ENCODE measurements at places on chromosomes 6 and 20.

GRCh38 chr20:17896193-17896723 lies 72.3 kb downstream of the SNX5 start:
- DNase-seq = no peak

GRCh38 chr6:57162516-57162915 lies 9.6 kb upstream of the BAG2 start:
- no peak for DNase-seq

DNA sequence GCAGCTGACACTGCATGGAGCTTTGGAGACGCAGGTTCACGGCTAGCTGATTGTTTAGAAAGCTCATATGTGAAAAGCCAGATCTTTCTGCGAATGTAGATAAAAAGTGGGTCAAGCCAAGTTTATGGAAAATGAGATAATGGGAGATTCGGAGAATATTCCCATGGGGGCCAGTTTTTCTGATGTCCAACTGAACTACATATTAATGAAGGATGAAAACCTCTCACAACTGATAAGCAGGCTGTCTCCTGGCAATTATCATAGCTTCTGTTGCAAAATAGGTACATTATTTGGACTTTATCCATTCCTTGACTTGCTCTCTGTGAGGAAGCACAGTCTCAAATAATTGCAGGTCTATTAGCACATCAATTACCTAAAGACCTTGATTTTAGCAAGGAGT lies 21.1 kb downstream of the HDGFL1 start:
- DNase-seq = no peak

- DNase-seq = peak; percentile 35
These were observed 2.7 kb upstream of the COL12A1 start for GRCh38 chr6:75208298-75209183.

GRCh38 chr6:49579649-49580048 lies 29.2 kb downstream of the C6orf141 start:
- no peak for DNase-seq

GRCh38 chr20:23114448-23115082 lies 28.4 kb upstream of the CD93 start:
- no peak for DNase-seq

- DNase-seq = no peak
These were observed 45.9 kb upstream of the MC3R start for GRCh38 chr20:56202493-56203077.

DNA sequence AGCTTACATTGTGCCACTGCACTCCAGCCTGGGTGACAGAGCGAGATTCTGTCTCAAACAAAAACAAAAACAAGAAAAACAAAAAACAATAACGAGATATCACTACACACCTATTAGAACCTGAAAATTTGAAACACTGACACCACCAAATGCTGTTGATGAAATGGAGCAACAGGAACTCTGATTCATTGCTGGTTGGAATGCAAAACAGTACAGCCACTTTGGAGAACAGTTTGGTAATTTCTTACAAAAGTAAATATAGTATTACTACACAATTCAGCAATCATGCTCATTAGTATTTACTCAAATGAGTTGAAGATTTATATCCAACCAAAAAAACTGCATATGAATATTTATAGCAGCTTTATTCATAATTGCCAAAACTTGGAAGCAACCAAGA lies 135.8 kb upstream of the AKIRIN2 start:
- no peak for DNase-seq

- DNase-seq = no peak
These were observed 52.5 kb downstream of the ATG5 start for GRCh38 chr6:106273087-106273486.

DNA sequence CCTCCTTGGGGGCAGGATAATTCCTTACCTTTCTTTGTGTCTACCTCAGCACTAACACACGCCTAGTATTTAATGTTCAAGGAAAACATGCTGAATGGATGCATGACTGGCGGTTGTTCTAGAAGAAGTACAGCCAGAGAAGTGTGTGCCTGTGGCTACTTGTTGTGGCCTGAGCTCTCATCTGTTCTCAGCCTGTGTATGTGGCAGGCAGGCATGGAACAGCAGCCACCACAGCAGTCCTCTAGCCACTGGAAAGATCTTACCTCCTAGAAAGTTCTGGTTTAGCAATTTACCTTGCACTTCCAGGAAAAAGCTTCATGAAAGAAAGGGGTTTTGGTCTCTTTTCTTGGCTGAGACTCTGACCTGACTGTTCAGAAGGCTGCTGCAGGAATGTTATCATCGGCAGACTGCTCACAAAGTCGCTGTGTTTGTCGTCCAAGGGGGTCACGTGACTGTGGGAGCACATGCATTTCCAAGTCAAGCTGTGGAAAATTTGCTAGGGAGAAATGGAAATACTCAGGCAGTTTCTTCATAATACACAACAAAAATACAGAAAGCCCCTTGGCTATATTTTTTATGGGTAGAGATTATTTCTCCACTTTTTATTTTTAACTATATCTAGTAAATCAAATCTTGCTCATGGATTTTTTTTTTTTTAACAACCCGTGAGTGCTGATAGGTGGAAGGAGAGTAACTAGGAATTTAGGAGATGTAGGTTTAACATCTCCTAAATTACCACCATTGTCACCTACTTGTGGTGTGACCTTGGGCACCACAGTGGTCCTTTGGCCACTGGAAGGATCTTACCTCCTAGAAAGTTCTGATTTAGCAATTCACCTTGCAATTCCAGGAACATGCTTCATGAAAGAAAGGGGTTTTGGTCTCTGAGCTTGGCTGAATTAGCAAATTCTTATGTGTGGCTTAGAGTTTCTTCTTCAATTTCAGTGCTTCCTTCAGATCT lies 110.8 kb upstream of the GPR6 start:
- DNase-seq = no peak

- DNase-seq = no peak
These were observed at the start of gene NKAPL for GRCh38 chr6:28258877-28259777. Gene NKAPL, plus strand, starts transcription at chr6:28259297. Its CDS starts 75 bp downstream, at chr6:28259372.

GRCh38 chr6:84243240-84243639 lies 15.8 kb upstream of the CEP162 start:
- no peak for DNase-seq

GRCh38 chr6:44470115-44470464 lies 82.6 kb downstream of the CDC5L start:
- peak; percentile 98 for DNase-seq

GRCh38 chr6:20444786-20445271 lies 43.1 kb downstream of the E2F3 start:
- no peak for DNase-seq

GRCh38 chr6:89297695-89298351 lies 17.3 kb downstream of the GABRR2 start:
- DNase-seq = peak; percentile 54

- no peak for DNase-seq
These were observed 85.6 kb downstream of the PFDN4 start for GRCh38 chr20:54293526-54293925.

GRCh38 chr6:105459049-105459448 lies 56.2 kb upstream of the PREP start:
- DNase-seq = no peak

- no peak for DNase-seq
These were observed 15.4 kb downstream of the NHLRC1 start for GRCh38 chr6:18107061-18107460.

DNA sequence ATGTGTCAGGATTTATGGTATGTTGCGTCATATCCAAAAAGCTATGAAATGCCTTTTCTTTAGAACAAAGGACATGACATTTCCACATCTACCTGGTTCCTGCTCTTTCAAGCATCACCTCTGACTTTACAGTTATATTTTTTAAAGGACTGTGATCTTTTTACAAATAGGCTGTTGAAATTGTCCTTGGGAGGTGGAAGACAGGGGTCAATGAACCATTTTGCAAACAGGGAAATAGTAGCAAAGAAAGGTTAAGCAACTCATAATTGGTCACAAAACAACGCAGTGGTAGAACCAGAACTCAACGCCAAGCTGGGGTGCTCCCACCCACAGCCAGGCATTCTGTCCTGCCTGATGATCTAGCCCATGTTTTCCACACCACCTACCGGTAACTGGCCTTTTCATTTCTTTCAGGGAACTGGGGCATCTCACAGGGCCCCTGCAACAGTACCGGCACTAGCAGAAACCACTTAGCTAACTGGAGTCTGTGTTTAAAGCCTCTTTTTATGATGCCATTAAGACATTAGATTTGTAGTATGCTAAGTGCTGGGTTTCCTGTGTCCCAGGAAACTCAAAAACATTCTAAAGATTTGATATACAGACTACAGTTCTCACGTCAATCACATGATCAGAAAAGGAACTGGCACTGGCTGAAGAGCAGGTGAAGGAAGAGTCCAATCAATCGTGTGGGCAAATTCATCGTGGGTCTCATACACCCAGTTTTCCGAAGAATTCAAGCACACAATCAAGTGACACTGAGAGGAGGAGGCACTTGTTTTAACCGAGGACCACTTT lies 13.9 kb downstream of the ZNF217 start:
- no peak for DNase-seq

DNA sequence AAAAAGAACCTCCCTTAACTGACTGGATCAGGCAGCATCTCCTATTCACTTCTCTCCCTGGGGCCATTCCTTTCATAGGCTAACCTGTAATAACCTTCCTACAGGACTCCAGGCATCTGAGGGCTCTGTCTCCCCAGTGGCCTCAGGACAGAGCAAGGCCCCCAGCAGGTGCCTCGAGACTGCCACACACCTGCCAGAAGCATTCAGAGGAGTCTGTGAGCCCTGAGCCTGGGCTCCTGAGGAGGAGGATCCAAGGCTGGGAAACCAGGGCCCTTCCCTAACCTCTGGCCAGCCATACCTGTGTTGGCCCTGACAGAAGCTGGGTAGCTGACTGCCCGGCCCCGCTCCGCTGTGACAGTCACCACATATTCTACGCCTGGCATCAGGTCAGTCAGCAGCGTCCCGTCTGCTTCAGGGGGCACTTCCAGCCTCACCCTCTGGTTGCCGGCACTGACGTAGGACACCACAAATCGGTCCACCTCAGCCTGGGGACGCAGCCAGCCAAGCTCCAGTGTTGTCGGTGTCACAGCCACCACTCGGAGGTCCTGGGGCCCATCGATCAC lies 20.6 kb downstream of the TNXB start:
- no peak for DNase-seq

DNA sequence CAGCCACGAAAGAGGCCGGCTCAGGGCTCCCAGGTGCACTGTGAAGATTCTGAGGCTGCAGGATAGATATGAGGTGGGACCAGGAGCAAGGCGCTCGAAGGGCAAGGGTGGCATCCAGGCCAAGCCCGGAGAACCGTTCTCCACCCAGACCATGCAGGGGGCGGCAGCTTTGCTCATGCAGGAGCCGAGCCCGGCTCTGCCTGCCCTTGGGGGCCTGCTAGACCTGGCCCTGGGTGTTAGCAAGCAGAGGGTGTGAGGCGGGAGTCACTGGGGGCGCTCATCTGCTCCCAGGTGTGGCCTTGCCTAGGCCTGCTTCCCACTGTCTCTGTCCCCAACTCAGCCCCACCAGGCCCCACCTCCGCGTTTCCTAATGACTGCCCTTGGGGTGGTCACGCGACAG lies 59.4 kb downstream of the WDR27 start:
- DNase-seq = no peak

DNA sequence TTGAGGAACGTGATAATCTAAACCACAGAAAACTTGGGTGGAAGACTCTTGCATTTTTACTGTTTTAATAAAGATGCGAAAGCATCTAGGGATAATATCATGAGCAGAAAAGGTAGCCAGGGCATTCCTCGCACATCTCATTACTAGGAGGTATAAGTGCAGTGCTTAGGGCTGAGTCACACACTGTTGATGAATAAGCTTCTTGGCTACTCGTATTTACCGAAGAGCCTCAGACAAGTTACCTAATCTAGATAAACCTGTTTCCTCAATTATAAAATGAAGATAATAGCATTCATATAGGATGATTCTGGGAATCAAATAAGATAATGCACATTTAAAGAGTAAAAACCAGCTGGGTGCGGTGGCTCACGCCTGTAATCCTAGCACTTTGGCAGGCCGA lies 780 bp upstream of the KIAA0319 start:
- DNase-seq = no peak

DNA sequence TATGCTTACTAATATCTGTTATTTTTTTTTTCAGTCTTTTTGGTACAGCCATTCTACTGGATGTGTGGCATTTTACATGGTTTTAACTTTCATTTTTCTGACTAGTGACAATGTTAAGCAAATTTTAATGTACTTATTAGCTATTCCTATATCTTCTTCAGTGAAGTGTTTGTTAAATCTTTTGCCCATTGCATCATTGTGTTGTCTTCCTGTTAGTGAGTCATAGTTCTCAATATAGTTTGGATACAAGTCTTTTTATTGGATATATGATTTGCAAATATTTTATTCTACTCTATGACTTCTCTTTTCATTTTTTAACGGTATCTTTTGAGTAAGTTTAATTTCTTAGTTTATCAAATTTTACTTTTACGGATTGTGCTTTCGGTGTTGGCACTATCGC lies 519.4 kb downstream of the CDKAL1 start:
- DNase-seq = no peak

GRCh38 chr6:27617700-27618689 lies 145.1 kb upstream of the ZNF184 start:
- DNase-seq = no peak

GRCh38 chr6:43805699-43806042 lies 35.7 kb downstream of the VEGFA start:
- no peak for DNase-seq

GRCh38 chr6:100344761-100345160 lies 120.0 kb downstream of the SIM1 start:
- no peak for DNase-seq

DNA sequence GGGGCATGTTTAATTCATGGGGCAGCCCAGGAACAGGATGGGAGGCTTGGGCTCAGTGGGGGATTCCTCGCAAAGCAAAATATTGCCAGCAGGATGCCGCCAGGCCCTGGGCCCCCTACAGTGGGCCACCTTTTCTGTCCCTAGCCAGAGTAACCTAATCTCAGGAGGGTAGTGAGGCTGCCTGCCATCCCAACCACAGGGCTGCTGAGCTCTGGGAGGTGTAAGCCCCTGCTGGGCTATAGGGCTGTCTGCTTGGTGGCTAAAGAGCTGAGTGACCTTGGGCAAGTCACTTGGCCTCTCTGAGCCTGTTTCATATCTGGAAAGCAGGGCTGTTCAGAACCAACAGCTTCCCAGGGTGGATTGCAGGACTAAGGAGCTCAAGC lies 35.7 kb upstream of the CDH22 start:
- DNase-seq = no peak

DNA sequence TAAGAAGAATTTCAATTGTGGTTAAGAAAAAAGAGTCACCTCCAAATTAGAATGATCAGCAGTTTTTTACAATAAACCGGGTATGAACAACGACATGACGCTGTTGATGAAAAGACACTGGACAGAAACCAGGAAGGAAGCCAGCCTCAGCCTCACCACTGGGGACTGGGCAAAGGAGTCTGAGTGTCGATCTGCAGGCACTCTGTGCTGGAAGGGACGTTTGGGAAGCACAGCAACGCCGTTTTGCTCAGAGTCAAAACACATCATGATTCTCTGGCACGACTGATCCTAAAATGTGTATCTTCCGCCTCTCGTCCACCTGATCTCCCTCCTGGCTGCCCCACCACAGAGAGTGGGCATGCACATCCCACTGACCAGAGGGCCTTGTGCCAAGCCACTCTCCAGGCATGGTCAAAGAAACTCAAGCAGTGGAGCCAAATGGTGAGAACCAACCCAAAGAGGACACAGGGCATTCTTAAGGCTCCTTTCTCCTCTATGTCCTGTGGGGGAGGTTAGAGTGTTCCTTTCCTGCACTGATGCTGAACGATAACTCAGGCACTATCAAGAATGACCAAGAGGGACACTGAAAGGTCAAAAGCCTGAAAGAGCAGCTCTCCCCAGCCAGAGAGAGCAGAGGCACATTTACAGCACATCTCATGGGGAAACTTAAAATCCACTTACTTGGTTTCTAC lies 68.8 kb downstream of the AGPAT4 start:
- no peak for DNase-seq

GRCh38 chr20:11686820-11687543 lies 230.7 kb upstream of the BTBD3 start:
- DNase-seq = peak; percentile 76

- peak; percentile 30 for DNase-seq
These were observed 28.1 kb upstream of the AKIRIN2 start for GRCh38 chr6:87729965-87730719.

Measured in NCI-H2171 (cell line).